ENCODE measurements at places on chromosomes 2 and 18. TPM values are rescaled to one million over a fixed set of nuclear protein-coding genes. Genes with fewer than 3 reads are reported as not detected.
A peak's percentile ranks its signal among the peaks of the same experiment; 100 is the strongest.

Gene AUP1
- total RNA-seq, result 167 TPM

Gene CABYR
- total RNA-seq, result not detected

Gene SGO2
- 2.9 TPM for total RNA-seq

Gene HTR2B
- total RNA-seq, result not detected

DNA sequence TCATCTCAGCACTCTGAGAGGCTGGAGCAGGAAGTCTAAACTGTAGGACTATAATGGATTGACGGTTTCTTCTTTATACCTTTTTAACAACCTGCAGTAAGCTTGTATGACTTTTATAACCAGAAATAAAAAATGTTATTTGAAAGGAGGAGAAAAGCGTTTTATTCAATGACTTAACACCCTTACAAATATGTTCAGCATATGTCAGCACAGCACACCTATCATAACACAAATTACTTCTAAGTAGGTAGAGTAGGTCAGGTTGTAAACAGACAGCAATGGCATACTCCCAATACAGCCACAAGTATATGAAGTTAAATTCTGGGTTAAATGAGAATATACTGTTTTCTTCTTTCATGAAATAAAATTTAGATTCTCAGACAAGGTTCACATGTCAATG is 16.1 kb downstream of the RAB1A start:
- no peak for DNase-seq
- no peaks in the 10 kb centered on the region for H3K27me3 ChIP-seq
- H3K27ac ChIP-seq, result peak overlapping the region; percentile 25
- no peak overlapping the region for H3K4me3 ChIP-seq
- no peaks in the 10 kb centered on the region for H3K36me3 ChIP-seq

DNA sequence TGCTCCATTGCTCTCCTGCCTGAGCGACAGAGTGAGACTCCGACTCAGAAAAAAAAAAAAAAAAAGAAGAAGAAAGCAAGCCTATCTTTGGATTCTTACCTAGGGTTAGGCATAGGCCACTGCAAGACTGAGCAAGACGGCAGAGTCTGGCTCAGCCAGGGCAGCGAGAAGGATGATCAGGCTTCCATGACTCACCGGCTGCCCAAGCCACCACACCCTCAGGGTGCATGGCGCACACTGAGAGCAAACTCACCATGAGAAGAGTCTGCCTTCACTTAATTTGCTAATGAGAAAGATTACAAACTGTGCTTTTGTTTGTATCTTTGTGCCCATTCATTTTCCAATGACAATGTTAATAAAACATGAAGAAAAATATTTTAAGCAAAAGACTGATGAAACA is 8.2 kb downstream of the FAM110C start:
- DNase-seq, result no peak
- H3K27me3 ChIP-seq, result peaks cover 10% of the 10 kb centered on the region
- H3K4me1 ChIP-seq, result peaks cover 18% of the 10 kb centered on the region
- H3K4me3 ChIP-seq, result no peak overlapping the region

- no peaks in the 10 kb centered on the region for H3K27me3 ChIP-seq
- H3K36me3 ChIP-seq, result no peaks in the 10 kb centered on the region
- H3K27ac ChIP-seq, result no peak overlapping the region
Measured at GRCh38 chr2:66127656-66128055, 307.3 kb upstream of the MEIS1 start.

DNA sequence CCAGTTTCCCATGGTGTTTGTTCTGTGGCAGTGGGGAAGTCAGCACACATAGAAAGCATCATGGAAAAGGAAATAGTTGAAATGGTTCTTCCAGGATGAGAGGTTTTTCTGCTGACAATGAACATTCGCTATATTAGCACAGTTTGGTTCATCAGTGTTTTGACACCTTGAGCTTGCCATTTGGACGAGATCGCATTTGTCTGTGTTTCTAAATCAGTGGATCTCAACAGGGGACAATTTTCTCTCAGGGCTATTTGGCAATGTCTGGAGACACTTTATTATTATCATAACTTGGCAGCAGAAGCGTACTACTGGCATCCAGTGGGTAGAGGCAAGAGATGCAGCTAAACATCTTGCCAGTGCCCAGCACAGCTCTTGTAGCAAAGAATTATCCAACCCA is 74.6 kb downstream of the CD8B2 start:
- H3K27me3 ChIP-seq, result no peaks in the 10 kb centered on the region
- peaks cover 6% of the 10 kb centered on the region for H3K4me1 ChIP-seq
- H3K27ac ChIP-seq, result peak overlapping the region; percentile 44
- H3K4me3 ChIP-seq, result no peak overlapping the region
- H3K36me3 ChIP-seq, result no peaks in the 10 kb centered on the region

DNA sequence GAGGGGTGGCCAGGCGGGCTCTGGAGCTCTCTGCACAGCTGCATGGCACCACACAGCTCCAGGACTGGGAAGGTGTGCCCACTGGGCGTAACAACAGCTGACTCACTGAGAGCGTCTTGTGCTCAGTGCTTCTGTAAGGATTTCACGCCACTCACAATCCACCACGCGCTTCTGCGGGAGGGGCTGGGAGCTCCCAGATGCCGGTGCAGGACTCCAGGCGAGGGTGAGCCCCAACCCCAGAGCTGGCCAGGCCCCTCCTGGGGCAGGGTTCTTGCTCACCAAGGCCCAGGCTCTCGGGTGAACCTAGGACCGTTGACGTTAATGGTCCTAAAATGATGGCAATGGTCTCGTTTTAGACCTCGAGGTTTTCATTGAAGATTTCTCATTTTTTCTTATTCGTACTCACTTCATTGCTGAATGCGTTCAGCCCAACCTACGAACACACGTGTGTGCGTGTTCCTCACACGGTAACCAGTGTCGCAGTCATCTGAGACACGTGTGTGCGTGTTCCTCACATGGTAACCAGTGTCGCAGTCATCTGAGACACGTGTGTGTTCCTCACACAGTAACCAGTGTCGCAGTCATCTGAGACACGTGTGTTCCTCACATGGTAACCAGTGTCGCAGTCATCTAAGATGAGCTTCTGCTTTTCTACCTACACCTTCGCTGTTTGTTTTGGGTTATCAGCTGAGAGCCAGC is 38.4 kb upstream of the ZNF236 start:
- H3K36me3 ChIP-seq, result no peaks in the 10 kb centered on the region
- no peak overlapping the region for H3K4me3 ChIP-seq
- DNase-seq, result no peak
- no peak overlapping the region for H3K27ac ChIP-seq

GRCh38 chr2:71460595-71461303 is 7.4 kb downstream of the DYSF start:
- H3K4me1 ChIP-seq, result peaks cover 8% of the 10 kb centered on the region
- no peak for DNase-seq
- no peak overlapping the region for H3K27ac ChIP-seq
- H3K4me3 ChIP-seq, result no peak overlapping the region

- peaks cover 21% of the 10 kb centered on the region for H3K4me1 ChIP-seq
- no peaks in the 10 kb centered on the region for H3K36me3 ChIP-seq
- H3K27ac ChIP-seq, result no peak overlapping the region
- no peak for DNase-seq
Measured at GRCh38 chr18:79931475-79931874, 20.0 kb downstream of the SLC66A2 start.

GRCh38 chr2:100767224-100767653 is 52.7 kb upstream of the NPAS2 start:
- H3K36me3 ChIP-seq, result no peaks in the 10 kb centered on the region
- DNase-seq, result no peak
- peak overlapping the region; percentile 43 for H3K27ac ChIP-seq
- H3K4me3 ChIP-seq, result no peak overlapping the region
- H3K4me1 ChIP-seq, result peaks cover 14% of the 10 kb centered on the region

DNA sequence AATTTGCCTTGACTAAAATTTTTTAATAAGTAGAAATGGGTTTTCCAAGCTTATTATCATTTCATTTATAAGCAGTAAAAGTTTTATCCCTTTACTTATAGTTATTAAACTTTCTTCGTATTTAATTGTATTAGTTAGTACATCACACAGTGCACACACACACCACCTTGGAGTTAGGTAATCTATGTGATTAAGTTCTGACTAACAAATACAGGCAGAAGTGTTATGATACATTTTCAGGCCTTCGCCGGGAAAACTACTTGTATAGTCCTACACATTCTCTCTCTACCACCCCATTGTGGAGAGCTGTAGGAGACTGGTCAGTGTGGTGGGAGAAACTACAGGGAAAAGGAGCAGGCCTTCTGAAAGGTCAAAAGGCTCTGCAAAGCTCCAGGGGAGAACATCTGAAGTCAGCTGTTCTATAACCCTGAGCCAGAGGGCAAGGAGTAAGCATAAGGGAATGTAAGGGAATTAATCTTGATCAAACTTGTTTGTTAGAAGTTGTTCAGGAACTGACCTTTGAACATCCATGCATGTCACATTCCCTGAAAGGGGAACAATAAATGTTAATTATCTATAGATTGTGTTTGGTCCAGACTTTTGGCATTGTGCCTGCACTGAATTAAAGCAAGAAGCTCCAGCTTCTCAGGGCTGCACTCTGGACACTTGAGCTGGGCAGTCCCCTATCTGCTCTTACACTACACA is 231.7 kb downstream of the FSIP2 start:
- H3K4me3 ChIP-seq, result no peak overlapping the region
- H3K36me3 ChIP-seq, result no peaks in the 10 kb centered on the region
- H3K4me1 ChIP-seq, result peaks cover 12% of the 10 kb centered on the region
- peak; percentile 56 for DNase-seq
- peak overlapping the region; percentile 33 for H3K27ac ChIP-seq

DNA sequence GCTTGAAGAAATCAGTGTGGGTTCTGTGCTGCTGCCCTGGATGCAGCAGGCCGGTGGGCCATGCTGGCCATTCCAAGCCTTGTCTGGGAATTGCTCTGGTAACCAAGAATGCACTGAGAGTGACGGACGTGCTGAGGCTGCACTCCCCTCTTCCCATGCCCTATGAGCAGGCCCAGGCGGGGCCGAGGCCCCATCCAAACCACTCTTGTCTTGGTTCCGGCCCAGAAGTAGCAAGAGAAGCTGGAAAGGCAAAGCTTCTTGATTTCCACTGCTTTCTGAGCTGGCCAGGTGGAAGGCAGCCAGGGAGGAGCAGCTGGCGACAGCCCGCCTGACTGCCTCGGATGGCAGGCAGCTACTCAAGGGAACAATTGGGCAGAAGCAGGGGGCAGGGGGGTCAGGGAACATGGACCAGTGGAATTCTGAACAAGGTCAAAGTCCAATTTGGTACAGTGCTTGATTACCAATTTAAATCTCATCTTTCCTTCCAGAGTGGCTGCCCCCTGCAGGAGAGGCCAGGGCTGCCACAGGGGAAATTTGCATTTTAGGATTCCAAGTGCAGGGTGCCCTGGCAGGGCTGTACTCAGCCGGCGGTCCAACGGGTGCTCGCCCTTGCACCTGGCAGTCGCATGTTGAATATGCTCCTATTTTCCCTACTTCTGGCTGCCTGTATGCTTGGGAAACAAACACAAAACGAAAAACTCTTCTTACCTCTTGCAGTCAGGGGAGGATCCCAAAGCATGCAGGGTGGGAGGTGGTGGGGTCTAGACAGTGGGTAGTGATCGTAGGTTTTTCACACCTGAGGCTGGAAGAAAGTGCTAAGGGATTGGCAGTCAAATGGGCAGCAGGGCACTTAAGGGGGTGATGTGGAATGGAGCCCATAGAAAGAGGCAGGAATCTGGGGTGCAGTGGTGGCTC is 67.3 kb downstream of the LIPG start:
- H3K4me1 ChIP-seq, result peaks cover 14% of the 10 kb centered on the region
- H3K27me3 ChIP-seq, result no peaks in the 10 kb centered on the region
- no peaks in the 10 kb centered on the region for H3K36me3 ChIP-seq
- no peak overlapping the region for H3K27ac ChIP-seq
- no peak overlapping the region for H3K4me3 ChIP-seq
- DNase-seq, result peak; percentile 22

- H3K36me3 ChIP-seq, result no peaks in the 10 kb centered on the region
- no peak for DNase-seq
- no peaks in the 10 kb centered on the region for H3K27me3 ChIP-seq
- peaks cover 66% of the 10 kb centered on the region for H3K4me1 ChIP-seq
- peak overlapping the region; percentile 77 for H3K27ac ChIP-seq
Measured at GRCh38 chr2:65364986-65365733, 67.2 kb downstream of the SPRED2 start.

GRCh38 chr18:50719471-50720324 is 100.1 kb downstream of the MRO start:
- no peaks in the 10 kb centered on the region for H3K4me1 ChIP-seq
- H3K27me3 ChIP-seq, result no peaks in the 10 kb centered on the region
- no peaks in the 10 kb centered on the region for H3K36me3 ChIP-seq
- DNase-seq, result no peak

DNA sequence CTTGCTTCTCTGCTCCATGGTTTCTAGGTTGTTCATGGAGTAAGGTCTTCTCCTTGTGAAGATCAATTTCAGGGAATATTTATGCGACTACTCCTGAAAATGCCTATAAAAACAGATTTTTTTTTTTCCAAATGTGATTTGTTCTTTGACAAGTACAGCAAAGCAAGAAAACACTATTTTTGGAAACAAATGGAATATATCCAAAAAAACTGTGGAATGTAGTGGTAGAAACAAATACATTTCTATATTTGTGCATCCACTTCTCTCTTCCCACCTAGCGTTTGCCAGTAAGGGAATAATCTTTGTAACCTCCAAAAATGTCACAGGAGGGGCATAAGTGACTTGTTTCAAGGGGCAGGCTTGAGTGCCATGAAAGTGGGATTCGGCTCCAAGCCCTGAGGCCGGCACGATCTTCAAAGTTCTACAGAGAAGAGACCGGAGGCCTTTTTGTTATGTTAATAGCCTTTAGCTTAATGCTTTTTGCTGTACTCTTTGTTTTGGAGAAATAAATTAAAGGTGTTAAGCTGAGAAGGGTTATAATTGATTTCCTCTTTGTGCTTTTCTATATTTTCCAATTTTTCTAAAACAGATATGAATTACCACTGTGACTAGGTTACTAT is 200.6 kb downstream of the NRP2 start:
- H3K4me3 ChIP-seq, result no peak overlapping the region
- H3K27ac ChIP-seq, result no peak overlapping the region
- H3K4me1 ChIP-seq, result no peaks in the 10 kb centered on the region
- H3K36me3 ChIP-seq, result no peaks in the 10 kb centered on the region
- no peak for DNase-seq

- H3K4me1 ChIP-seq, result peaks cover 54% of the 10 kb centered on the region
- H3K36me3 ChIP-seq, result no peaks in the 10 kb centered on the region
- no peaks in the 10 kb centered on the region for H3K27me3 ChIP-seq
- DNase-seq, result no peak
- H3K27ac ChIP-seq, result peak overlapping the region; percentile 70
- H3K4me3 ChIP-seq, result no peak overlapping the region
Measured at GRCh38 chr2:137968477-137969417, 4.5 kb downstream of the HNMT start.

Data from transverse colon (tissue), 4 donors.